ENCODE measurements at places on chromosomes 3 and 15.

- DNase-seq = no peak
Measured at GRCh38 chr15:73324496-73325170, 44.1 kb downstream of the HCN4 start.

DNA sequence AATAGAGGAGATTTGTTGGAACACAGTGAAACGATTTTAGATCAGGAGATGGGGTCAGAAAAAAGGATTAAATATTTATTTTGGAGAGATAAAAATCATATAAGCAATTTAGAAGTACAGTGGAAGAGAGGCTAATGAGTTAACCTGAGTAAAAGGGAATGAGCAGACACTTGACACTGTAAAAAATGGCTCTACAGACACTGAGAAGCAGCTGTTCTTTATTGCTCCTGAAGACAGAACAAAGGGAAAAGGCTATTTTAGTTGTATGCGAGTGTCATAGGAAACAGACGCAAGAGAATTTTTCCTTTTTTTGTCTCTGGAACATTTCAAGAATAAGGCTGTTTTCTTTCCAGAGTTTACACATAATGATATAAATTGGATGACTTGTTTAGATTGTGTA lies 34.3 kb downstream of the ASTE1 start:
- DNase-seq = no peak

DNA sequence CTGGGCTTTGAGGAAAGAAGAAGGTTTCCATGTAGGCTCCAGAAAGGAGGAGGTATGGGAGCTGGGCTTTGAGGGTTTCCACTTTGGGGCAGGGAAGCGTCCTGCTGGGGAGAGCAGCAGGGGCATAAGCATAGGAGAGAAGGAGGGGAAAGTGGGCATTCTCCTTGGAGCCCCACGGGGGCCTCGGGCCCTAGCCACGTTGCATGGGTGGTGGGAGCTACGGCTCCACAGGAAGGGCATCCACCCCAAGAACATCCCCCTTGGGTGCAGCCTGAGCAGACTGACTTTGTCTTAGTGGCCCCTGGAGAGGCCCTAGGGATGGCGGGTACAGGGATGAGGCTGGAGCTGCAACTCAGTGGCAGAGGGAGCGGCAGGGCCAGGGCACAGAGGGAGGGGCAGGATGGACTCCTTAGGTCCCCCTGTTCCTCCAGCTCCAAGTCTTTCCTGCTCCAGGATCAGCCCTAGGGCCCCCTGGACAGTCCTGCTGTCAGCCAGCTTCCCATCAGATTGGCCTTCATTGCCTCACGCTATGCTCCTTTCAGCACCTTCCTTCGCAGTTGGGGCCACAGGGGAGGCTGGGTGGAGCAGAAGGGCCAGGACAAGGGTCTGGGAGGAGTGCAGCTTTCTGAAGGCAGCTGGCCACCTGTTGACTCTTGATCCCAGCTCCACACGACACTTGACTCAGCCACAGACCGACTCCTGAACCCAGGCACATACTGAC lies 22.9 kb downstream of the PRR20G start:
- DNase-seq = no peak

DNA sequence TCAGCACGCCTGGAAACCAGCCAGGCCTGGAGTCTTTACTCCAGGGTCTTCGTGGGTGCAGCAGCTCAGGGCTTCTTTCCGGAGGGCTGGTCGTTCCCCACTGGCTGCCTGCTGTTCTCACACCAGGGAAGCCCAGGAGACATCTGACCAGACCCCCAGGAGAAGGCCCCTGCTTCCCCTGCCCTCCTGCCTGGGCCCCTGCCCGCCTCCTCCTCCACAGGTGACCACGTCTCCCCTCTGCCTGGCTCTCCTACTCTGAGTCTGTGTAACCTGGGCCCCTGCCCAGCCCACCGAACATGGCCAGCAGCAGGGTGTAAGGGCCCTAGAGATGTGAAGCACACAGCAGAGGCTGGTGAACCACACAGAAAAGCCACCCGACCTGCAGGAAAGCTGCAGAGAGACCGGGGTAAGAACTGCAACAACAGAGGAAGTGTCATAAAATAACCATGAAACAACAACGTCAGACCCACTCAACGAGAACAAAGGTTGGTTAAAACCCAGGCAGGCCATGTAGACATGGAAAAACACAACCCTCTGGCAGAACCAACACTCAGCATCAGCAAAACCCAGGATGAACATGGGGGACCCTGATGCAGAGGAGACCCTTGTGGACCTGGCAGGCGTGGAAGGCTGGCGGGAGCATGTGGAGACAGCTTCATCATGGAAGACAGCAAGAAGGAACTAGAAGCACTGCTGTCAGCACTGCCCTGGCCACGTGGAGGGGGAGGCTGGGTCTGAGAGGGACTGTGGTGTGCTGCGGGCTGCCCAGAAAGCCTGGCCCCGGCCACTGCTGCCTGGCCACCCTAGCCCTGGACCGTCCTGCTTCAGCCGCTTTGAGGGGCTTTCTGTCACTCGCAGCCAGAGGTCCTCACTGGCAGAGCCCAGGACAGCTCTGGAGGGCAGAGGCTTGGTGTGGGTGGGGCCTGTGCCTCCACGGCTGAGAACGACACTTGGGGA lies 20.4 kb downstream of the UROC1 start:
- DNase-seq = no peak

DNA sequence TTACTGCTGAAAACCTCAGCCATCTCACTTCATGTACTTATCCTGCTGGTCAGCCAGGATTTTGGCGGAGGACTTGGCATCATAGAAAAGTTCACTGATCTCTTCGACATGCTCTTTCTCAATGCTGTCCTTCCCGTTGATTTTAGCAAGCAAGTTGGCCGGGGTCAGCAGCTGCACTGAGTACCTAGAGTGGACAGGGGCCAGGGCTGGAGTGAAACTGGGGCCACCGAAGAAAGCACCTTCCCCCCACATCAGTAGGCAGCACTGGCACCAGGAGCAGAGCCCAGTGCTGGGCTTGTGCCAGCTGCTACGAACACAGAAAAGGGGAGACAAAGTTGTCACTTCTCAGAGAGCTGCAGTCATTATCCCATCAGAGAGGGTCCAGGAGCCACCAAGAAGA lies 29.0 kb downstream of the SEC61A1 start:
- no peak for DNase-seq

GRCh38 chr3:72517336-72517735 lies 330.9 kb downstream of the SHQ1 start:
- DNase-seq = no peak

DNA sequence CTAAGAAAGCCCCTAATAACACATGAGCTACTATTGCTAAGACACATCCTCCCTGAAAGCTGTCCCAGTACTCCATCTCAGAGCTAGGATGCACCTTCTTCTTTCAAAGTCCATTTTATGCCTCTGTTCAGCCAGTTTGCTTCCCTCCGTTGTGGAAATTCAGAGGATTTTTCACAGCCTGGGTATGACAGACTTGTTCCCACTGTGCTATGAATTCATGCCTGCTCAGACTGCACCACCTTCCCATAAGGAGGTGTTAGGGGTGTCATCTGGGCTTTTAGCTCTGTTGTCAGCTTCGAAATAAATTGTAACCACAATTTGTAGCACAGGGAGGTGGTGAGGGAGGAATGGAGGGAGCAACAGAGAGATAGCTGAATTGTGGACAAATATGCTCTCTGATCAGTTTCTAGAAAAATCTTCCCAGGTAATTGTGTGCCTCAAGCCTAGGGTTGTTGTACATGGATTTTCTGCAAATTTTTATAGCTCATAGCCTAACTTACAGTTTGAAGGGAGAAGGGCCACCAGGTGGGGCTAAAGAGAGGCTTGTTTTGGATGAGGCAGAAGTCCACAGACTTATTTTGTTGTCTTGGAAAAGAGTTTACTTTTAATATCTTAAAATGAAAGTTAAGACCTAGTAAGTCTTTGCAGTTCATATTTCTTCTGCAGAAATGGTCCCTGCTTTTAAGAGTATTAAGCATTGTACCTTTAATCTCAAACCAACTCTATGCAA lies 462.0 kb downstream of the PDCD6IP start:
- DNase-seq = peak; percentile 84

DNA sequence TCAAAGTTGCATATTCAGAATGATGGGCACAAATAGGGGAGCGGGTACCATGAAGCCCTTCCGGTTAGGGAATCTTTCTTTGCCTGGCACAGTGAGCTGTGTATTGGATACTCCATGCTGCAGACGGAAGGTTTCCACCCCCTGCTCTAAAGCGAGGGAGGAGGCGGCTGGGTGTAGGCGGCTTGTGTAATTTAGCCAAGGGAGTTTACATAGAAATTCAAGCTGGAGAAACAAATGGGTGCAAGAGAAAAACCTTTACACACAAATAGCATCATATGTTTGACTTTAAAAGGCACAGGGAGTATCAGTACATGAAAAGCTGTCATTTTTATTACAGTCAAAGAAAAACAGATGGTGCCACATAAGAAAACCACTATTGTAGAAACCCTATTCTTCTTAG lies 59.3 kb upstream of the ADCY5 start:
- DNase-seq = no peak

- DNase-seq = no peak
Measured at GRCh38 chr3:90080988-90081387, 973.6 kb downstream of the EPHA3 start.

GRCh38 chr15:36363335-36363734 lies 216.1 kb upstream of the CDIN1 start:
- no peak for DNase-seq

Measured in testis (tissue), 5 donors.